Activated CD4-positive, alpha-beta memory T cell treated with anti-CD3 and anti-CD28 coated beads for 36 hours (primary cell): ENCODE measurements at places on chromosomes 16 and 17.

DNA sequence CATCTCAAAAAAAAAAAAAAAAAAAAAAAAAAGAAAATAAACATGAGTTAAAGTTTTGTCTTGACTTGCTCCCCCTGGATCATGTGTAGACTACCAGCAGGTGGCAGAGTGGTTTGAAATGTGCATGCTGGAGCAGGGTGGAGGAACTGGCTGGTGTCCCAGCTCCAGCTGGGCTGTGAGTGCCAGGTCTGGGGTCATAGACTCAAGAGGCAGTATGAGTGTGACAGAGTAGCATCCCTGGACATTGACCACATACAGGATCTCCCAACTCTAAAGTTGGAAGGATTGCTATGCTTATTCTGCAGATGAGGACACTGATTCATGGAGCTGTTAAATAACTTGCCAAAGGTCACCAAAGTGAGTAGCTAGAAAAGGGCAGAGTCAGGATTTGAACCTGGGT, 198.0 kb upstream of the MPHOSPH6 start:
- no peak overlapping the region for H3K4me3 ChIP-seq
- H3K27ac ChIP-seq, result no peak overlapping the region
- no peaks in the 10 kb centered on the region for H3K27me3 ChIP-seq
- no peaks in the 10 kb centered on the region for H3K36me3 ChIP-seq
- no peaks in the 10 kb centered on the region for H3K4me1 ChIP-seq
- no peak for DNase-seq

- no peak for DNase-seq
- H3K4me3 ChIP-seq, result no peak overlapping the region
- no peaks in the 10 kb centered on the region for H3K36me3 ChIP-seq
- H3K4me1 ChIP-seq, result peaks cover 20% of the 10 kb centered on the region
- H3K27me3 ChIP-seq, result peaks cover 22% of the 10 kb centered on the region
Observed at GRCh38 chr17:16908273-16908672, 63.6 kb downstream of the TNFRSF13B start.

GRCh38 chr16:58537124-58537906, 22.0 kb downstream of the SETD6 start:
- H3K4me1 ChIP-seq, result no peaks in the 10 kb centered on the region
- H3K27ac ChIP-seq, result no peak overlapping the region
- DNase-seq, result no peak
- no peaks in the 10 kb centered on the region for H3K27me3 ChIP-seq
- H3K4me3 ChIP-seq, result no peak overlapping the region

GRCh38 chr17:80892900-80893603, 98.6 kb upstream of the CHMP6 start:
- peaks cover 70% of the 10 kb centered on the region for H3K36me3 ChIP-seq
- H3K4me3 ChIP-seq, result peak overlapping the region; percentile 89
- DNase-seq, result peak; percentile 81
- H3K27me3 ChIP-seq, result no peaks in the 10 kb centered on the region
- H3K4me1 ChIP-seq, result peaks cover 78% of the 10 kb centered on the region

DNA sequence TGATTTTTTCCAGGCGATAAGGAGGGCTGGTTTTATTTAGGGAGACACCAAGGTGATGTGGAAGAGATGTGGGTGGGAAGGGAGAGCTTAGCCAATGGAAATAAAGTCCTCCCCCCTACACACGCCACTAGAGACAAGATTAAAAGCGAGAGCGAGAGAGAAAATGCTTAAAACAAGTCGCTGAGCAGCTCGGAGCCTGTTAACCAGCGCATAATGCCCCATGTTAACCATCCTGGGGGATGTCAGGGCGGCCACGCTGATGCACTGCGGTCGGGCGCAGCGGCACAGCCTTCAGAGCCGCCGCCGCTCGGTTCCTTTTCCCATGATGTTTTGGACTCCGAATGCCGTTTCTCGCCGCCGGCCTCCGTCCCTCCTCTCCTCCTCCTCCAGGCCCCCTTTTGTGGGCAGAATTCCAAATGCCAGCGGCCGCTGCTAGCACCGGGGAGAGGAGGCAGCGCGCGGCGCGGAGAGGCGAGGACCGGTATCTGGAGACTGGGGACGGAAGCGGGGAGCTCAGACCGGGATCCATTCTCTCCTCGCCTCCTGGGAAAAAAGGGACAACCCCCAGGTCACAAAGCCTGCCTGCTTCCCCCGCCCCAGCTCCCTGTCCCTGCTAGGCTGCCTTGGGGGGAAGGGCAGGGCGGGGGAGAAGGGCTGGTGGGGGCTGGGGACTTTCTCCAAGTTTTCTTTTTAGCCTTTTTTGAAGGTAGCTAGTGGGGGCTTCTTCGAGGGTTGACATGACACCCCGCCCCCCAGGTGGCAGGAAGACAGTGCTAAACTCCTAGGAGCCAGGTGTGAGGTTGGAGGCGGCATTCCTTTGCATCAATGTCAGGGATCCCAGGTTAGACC, 98.1 kb upstream of the CCL2 start:
- H3K27ac ChIP-seq, result no peak overlapping the region
- H3K4me3 ChIP-seq, result no peak overlapping the region
- H3K27me3 ChIP-seq, result peaks cover 34% of the 10 kb centered on the region

- DNase-seq, result peak; percentile 83
- no peaks in the 10 kb centered on the region for H3K27me3 ChIP-seq
- H3K36me3 ChIP-seq, result peaks cover 5% of the 10 kb centered on the region
- peaks cover 33% of the 10 kb centered on the region for H3K4me1 ChIP-seq
- peak overlapping the region; percentile 88 for H3K27ac ChIP-seq
Observed at GRCh38 chr17:56786989-56787482, 46.7 kb downstream of the C17orf67 start.

- DNase-seq, result no peak
- H3K4me1 ChIP-seq, result no peaks in the 10 kb centered on the region
- no peak overlapping the region for H3K4me3 ChIP-seq
- H3K27ac ChIP-seq, result no peak overlapping the region
- no peaks in the 10 kb centered on the region for H3K27me3 ChIP-seq
Observed at GRCh38 chr16:51405361-51405760, 254.3 kb upstream of the SALL1 start.

DNA sequence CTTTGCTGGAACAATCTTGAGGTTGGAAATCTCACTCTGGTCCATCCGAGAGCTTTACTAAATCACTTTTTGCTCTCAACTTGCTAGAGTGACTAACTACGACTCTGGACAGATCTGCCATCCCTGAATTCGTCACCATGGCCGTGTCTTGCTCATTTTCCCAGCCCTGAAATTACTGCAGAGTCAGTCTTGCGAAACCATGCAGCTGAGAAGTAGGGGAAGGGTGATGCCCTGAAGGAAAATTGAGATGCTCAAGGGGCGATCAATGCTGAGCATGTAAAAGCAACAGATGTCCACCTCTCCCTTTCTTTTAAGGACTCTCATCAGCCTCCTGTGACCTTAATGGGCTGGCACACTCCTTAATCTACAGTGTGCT, 18.8 kb downstream of the PCTP start:
- H3K27ac ChIP-seq, result no peak overlapping the region
- no peaks in the 10 kb centered on the region for H3K4me1 ChIP-seq
- H3K4me3 ChIP-seq, result no peak overlapping the region
- peaks cover 18% of the 10 kb centered on the region for H3K36me3 ChIP-seq

- DNase-seq, result peak; percentile 89
Observed at GRCh38 chr16:58511933-58512815, 3.1 kb upstream of the SETD6 start.

DNA sequence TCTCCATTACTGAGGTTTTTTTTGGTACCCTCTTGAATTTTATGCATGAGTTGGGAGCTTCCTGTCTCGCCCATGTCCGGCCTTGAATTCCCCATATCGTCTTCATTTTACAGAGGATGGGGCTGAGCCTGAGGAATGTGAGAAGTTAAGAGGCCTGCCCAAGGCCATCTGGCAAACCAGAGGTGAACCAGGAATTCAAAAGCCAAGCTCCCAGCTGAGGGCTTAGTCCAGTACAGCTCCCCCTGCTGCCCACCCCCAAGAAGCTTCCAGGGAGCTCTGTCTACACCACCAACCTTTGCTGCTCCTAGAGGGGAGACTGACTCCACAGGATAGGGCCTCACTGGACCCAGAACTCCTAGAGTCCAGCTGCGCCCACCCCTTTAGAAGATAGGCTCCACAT, 20.7 kb upstream of the C16orf78 start:
- no peak overlapping the region for H3K4me3 ChIP-seq
- H3K4me1 ChIP-seq, result no peaks in the 10 kb centered on the region
- no peaks in the 10 kb centered on the region for H3K36me3 ChIP-seq
- DNase-seq, result no peak

- peak; percentile 65 for DNase-seq
- H3K4me3 ChIP-seq, result no peak overlapping the region
- H3K27ac ChIP-seq, result peak overlapping the region; percentile 66
- no peaks in the 10 kb centered on the region for H3K27me3 ChIP-seq
Observed at GRCh38 chr16:17448640-17449638, 21.8 kb downstream of the XYLT1 start.

- DNase-seq, result peak; percentile 63
- peak within 1 kb of the TSS; percentile 53 for H3K4me3 ChIP-seq
- peaks cover 13% of the 10 kb centered on the region for H3K27me3 ChIP-seq
- no peak within 1 kb of the TSS for H3K27ac ChIP-seq
Observed at GRCh38 chr16:1152651-1153259, at the start of gene CACNA1H. Gene CACNA1H, plus strand, starts transcription at chr16:1153106. Its CDS starts 632 bp downstream, at chr16:1153738.
